Pulmonary artery endothelial cell (primary cell): ENCODE measurements at places on chromosomes 5 and 9.

DNA sequence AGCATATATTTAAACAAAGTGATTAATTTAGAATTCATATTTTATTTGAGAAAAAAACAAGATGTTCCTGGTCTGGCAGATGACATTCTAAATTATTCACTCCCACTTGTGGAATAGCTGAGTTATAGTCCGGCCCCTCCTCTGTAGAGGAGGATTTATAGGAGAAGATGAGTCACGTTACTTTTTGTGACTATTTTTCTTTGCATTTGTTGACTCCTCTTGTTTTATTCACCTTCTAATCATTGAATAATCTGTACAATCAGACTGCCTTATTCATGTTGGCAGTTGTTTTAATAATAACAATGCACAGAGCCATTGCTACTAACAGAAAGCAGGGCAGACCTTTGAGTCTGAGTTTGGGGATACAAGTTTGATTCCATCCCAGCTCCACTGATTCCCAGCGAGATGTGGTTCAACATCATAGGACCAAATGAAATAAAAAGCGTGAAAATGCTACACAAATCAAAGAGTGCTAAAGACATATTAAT, 23.2 kb downstream of the DOCK8 start:
- DNase-seq, result no peak

GRCh38 chr5:74030821-74031220, 404.8 kb downstream of the ARHGEF28 start:
- no peak for DNase-seq

- no peak for DNase-seq
These were observed 152.1 kb downstream of the FSTL4 start for GRCh38 chr5:133460172-133460758.

- no peak for DNase-seq
These were observed 21.8 kb downstream of the IRX4 start for GRCh38 chr5:1860949-1861348.

DNA sequence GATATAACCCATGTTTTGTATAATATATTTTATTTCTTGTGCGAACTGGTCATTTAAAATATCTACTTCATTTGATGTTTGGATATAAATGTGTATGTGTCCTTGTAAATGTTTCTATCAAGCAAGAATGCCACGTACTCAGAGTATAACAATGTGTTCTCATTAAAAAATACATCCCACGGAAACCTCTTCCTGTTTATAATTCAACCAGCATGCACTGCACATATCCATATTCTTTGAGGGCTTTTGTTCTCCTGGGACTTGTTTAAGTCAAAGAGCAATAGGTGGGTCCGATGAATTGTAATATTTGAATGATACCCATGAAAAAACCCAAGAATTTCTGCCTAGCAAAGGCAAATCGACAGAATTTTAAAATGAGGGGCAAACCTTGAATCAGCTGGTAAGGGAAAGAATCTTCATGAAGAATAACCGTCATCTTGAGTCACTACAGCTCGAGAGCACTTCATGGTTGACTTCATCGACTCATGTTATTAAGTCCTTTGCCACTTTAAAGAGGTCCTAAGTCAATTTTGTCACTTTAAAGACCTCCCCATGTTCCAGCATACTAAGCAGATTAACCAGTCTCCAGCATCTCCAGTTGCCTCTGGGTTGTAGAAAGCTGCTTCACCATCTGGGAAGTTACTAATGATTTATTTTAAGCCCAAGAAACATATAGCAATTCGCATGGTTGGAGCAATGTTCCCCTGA, 80.6 kb downstream of the NPR3 start:
- no peak for DNase-seq

GRCh38 chr5:40875958-40876357, 33.3 kb upstream of the C7 start:
- DNase-seq, result no peak

DNA sequence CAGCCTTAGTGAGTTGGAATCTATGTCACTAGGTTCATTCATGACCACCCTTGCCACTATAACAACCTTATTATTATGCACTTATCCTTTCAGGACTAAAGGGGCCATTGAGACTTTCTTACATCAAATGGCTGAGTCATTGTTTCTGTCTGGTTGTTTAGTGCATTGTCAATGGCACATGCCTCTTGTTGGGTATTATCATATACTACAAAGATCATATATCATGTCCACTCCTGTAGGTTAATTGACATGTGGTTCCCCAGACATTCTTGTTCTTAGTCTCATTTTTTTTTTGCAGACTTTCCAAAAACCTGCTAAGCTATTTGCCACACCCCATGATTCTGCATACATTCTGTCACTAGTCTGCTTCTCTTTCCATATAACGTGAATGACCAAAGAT, 66.7 kb upstream of the PRDM9 start:
- no peak for DNase-seq

DNA sequence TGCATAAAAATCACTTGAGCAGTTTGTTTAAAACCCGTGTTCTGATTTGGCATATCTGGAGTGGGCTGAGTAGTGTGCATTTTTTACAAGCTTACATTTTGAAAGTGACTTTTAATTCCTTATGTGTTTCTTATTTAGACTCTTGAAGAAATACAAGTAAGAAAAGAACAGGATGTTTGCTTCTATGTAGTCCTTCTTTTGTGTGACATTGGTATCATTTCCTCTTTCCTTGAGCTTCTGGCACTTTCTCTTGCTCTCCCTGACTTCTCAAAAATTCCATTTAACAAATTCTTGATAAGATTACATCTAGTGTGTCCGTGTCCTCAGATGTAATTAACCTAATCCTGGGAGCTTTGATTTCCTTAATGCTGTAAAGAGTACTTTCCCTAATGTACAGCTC, 12.5 kb downstream of the GARNL3 start:
- no peak for DNase-seq

DNA sequence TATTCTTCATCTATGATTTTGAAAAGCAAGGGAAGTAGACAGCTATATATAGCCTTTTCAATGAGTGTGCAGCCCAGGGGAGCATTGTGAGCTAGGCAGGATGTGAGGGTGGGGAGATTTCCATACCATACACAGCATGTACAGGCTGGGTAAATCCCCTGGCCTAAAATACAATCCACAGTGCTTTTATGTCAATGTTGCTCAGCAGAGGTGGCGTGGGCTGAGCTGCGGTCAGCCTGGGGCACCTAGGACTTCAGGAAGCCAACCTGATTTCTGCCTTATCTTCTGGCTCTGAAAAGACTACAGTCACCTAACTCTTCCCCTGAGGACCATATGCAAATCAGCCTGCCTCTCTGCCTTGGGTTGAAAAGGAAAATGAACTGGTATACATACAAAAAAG, 6.3 kb upstream of the GARIN3 start:
- no peak for DNase-seq

GRCh38 chr9:125460883-125461635, 199.4 kb downstream of the GAPVD1 start:
- DNase-seq, result no peak

- DNase-seq, result no peak
These were observed 6.1 kb downstream of the IRX4 start for GRCh38 chr5:1876660-1877064.

DNA sequence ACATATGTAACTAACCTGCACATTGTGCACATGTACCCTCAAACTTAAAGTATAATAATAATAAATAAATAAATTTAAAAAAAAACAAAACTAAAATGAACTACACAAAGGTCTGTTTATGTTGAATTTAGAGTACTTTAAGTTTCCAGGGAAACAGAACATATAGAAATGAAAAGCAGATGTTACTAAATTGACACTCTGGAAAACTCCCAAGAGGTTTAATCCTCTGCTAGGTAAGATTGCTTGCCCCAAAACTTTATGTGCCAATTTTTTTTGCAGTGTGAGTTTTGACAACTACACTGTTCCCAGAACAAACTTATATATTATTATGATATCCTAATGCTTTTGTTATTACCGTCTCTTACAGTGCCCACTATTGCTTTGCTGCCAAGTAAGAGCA, 134.3 kb upstream of the MRPS30 start:
- no peak for DNase-seq

- no peak for DNase-seq
These were observed 84.1 kb downstream of the KIAA1958 start for GRCh38 chr9:112570671-112571167.

DNA sequence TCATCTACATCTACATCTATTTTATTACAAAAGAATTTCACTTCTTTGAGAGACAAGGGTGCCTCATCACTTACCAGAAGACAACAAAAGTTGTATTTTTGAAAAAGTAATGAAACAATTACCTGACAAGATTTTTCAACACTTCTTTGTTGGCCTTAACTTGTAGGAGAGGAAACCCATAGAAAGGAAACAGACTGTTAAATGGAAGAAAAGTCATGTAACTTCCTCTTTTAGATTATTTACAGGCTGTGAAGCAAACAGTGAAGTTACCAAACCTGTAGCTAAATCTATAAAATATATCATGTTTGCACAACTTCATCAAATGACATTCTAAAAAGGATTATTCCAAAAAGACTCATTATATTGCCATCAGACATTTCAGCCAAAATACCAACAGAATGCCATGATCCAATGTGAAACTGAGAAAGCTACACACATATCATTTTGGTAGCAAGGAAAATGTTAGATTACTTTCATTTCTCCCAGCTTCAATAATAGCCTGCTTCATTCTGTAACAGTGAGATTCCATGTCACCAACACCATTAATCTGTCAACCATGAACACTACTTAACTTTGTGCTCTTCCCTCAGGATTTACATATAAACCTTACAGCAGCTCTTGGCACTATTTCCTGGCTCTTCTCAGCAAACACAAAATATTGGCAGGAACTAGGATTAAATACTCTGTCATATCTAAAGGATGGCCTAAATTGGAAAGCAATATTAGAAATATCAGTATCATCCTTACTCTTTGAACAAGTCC, 122.5 kb downstream of the MCTP1 start:
- no peak for DNase-seq

DNA sequence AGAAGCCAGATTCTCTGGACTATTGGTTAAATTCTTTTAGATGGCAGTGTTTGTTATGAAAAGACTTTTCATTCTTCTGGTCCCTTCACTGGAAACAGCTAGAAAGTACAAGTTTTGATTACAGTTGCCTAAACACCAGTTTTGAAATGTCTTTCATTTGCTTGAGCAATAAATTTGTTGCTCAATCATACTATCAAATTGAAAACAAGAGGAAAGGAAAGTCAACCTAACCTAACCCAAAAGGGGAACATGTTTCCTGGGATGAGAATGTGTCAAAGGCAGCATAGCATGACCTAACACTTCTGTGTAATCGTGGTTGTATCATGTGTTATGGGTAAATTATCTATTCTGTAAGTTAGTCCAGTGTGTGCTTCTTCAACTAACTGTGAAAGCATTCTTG, 213.2 kb downstream of the TMC1 start:
- no peak for DNase-seq

- no peak for DNase-seq
These were observed 72.9 kb upstream of the CDH6 start for GRCh38 chr5:31120642-31120948.

GRCh38 chr5:63245271-63245670, 666.7 kb downstream of the LRRC70 start:
- no peak for DNase-seq

DNA sequence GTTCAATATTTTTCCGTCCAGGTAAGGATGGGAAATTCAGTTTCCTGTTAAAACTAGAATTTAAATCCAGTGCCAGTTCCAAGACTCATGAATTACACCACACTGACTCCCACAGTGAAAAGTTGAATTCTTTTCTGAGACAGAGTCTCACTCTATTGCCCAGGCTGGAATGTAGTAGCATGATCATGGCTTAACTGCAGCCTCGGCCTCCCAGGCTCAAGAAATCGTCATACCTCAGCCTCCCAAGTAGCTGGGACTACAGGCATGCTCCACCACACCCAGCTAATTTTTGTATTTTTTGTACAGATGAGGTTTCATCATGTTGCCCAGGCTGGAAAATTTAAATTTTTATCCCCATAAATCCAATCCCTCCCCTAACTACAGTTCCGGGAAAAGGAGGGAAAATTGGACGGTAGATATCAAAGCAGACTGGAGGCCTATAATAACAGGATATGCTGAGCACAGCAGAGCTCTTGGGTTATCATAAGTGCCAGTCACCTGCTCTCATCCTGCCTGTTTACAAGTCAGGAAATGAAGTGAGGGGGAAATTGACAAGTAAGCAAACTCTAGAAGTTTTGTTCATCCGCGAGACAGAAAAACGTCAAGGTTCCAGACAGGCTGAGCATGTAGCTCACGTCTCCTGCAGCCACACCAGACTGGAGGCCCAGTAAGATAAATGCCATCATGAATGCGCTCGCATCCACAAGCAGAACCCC, 105.7 kb downstream of the UGCG start:
- DNase-seq, result peak; percentile 46

DNA sequence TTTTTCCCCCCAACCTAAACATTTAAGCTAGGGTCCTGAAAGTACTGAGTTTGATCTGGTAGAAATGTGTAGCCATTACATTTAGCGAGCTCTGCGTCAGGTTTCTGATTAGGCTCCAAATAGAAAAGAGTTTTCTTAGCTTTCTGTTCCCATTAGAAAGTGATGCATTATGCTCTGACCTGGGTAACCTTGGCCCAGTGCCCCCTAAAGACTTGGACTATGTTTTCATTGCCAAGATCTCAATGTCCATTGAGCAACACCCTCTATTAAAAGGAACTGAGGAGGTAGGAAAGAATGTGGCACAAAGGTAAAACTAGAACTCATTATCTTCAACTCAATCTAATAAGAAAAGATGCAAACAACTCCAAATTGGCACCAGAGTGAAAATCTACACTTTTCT, 358.9 kb upstream of the PCSK5 start:
- no peak for DNase-seq

DNA sequence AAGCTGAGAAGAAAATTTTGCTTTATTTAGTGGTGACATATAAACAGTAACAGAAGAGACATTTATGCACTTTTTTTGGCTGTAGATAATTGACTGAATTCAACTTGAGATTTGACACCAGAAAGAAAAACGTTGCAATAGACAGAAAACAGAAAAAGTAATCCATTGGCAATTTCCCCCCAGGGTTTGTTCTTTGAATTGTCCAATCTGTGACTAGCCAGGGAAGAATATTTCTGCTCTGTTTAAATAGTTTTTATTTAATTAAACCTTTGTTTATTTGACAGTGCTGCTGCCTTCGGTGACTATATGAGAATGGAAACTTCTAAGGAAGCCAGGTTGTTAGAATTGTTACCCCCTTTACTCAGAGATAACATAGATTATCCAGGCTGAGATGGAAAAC, 210.6 kb downstream of the DEPDC1B start:
- no peak for DNase-seq

- DNase-seq, result no peak
These were observed 206.7 kb downstream of the ARHGAP26 start for GRCh38 chr5:142976861-142977260.

DNA sequence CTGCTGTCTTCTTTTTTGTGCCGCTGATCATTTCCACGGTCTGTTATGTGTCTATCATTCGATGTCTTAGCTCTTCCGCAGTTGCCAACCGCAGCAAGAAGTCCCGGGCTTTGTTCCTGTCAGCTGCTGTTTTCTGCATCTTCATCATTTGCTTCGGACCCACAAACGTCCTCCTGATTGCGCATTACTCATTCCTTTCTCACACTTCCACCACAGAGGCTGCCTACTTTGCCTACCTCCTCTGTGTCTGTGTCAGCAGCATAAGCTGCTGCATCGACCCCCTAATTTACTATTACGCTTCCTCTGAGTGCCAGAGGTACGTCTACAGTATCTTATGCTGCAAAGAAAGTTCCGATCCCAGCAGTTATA, 17.1 kb downstream of the F2R start:
- DNase-seq, result no peak

- DNase-seq, result no peak
These were observed 90.6 kb downstream of the PRRT1B start for GRCh38 chr9:131635892-131636291.

- no peak for DNase-seq
These were observed 176.4 kb downstream of the KIF4B start for GRCh38 chr5:155189981-155190380.
